GM23248 (cell line): ENCODE measurements at places on chromosomes 13 and 19.

DNA sequence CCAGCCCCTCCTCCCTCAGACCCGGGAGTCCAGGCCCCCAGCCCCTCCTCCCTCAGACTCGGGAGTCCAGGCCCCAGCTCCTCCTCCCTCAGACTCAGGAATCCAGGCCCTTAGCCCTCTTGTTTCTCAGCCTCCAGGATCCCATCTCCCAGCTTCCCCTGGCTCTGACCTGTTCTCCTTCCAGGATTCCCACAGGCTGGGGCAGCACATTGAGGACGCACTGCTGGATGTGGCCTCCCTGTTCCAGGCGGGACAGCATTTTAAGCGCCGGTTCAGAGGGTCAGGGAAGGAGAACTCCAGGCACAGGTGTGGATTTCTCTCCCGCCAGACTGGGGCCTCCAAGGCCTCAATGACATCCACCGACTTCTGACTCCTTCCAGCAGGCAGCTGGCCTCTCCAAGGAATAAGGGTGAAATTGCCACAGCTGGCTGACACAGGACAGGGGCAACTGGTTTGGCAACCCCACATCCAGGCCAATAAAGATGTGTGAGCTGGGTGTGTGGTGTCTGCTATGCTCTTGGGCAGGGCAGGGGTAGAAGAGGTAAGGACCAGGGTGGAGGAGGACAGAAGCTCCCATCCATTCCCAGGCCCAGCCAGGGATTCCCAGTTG lies 22.4 kb downstream of the CPT1C start:
- no peak for DNase-seq

GRCh38 chr19:55179606-55180484 lies at the start of gene SYT5:
Gene SYT5 (minus strand): TSS chr19:55180289. CDS start chr19:55179041, 1,248 bp downstream.
- peak; percentile 59 for DNase-seq

DNA sequence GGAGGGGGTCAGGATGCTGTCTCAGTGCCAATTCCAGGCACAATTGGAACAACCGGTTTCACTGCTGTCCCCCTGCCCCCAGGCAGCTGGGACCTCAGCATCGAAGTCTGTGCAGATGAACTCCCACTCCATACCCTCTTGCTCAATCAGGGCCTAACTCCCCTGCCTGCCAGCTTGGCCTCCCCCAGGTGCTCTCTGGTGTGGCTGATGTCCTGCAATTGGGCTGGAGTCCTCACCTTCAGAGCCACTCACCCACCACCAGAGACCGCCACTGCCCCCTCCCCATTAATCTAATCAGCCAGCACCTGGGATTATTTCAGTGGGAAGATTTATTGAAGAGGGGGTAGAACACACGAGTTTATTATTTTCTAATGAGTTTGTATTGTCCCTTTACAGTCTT lies 118.8 kb downstream of the MIPEP start:
- no peak for DNase-seq

GRCh38 chr13:58300974-58301681 lies 669.6 kb downstream of the PCDH17 start:
- no peak for DNase-seq

GRCh38 chr19:6103894-6104293 lies 6.4 kb downstream of the RFX2 start:
- DNase-seq: peak; percentile 34

GRCh38 chr19:10808937-10809649 lies 26.9 kb downstream of the TMED1 start:
- peak; percentile 46 for DNase-seq

GRCh38 chr19:7078008-7078407 lies 8.5 kb downstream of the ZNF557 start:
- DNase-seq: peak; percentile 30

DNA sequence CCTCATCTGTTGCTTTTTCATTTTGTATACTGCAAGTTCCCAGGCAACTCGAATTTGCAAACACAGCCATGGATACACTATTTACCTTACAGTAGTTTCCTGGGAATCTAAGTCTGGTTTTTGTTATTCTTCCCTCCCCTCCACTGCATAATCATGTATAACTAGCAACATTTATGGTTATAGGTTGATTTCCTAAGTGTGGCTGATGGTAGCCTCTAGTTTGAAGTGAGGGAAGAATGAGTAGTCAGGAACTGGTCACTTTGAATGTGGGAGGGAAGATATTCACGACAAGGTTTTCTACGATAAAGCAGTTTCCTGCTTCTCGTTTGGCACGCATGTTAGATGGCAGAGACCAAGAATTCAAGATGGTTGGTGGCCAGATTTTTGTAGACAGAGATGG lies at the start of gene KCNRG:
KCNRG (plus strand) TSS at position 187 of the 400 bp plus-strand sequence; CDS start at position 237, 50 bp downstream.
- DNase-seq: peak; percentile 62

DNA sequence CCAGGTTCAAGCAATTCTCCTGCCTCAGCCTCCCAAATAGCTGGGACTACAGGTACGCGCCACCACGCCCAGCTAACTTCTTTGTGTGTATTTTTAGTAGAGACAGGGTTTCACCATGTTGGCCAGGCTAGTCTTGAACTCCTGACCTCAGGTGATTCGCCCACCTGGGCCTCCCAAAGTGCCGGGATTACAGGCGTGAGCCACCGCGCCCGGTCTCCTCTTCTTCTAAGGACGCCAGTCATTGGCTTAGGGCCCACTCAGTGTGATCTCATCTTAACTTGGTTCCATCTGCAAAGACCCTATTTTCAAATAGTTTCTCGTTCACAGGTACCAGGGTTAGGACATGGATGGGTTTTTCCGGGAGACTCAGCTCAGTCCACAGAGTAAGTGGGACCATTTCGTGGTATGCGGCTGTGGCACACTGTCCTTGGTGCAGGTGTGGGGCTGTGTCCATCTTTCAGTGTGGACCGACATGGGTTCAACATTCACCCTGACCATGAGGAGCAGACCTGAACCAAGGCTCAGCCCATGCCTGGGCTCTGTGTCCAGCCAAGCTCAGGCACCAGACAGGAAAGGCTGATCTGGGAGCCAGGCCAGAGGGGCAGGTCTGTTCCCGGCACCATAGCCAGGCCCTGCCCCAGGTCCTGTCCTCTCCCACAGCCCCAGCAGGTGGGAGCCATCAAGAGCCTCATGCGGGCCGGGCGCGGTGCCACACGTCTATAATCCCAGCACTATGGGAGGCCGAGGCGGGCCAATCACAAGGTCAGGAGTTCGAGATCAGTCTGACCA lies 2.8 kb upstream of the MKNK2 start:
- DNase-seq: no peak

DNA sequence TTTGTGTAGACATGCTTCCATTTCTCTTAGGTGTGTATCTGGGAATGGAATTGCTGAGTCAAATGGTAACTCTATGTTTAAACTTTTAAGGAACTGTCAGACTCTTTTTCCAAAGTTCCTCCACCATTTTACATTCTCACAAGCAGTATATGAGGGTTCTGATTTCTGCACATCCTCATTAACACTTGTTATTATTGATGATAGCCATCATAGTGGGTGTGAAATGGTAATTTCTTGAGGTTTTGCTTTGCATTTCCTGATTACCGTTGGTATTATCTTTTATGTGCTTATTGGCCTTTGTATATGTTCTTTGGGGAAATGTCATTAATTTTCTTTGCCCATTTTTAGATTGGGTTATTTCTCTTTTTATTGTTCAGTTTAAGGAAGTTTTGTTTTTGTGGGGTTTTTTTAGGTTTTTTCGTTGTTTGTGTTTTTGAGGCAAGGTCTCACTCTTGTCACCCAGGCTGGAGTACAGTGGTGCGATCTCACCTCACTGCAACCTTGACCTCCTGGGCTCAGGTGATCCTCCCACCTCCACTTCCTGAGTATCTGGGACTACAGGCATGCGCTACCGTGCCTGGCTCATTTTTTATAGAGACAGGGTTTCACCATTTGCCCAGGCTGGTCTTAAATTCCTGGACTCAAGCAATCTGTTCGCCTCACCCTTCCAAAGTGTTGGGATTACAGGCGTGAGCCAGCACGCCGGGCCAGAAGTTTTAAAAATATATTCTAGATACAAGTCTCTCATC lies 34.3 kb downstream of the NAA16 start:
- DNase-seq: no peak

- no peak for DNase-seq
These were observed 1874.1 kb upstream of the PRR20A start for GRCh38 chr13:55266644-55267043.

DNA sequence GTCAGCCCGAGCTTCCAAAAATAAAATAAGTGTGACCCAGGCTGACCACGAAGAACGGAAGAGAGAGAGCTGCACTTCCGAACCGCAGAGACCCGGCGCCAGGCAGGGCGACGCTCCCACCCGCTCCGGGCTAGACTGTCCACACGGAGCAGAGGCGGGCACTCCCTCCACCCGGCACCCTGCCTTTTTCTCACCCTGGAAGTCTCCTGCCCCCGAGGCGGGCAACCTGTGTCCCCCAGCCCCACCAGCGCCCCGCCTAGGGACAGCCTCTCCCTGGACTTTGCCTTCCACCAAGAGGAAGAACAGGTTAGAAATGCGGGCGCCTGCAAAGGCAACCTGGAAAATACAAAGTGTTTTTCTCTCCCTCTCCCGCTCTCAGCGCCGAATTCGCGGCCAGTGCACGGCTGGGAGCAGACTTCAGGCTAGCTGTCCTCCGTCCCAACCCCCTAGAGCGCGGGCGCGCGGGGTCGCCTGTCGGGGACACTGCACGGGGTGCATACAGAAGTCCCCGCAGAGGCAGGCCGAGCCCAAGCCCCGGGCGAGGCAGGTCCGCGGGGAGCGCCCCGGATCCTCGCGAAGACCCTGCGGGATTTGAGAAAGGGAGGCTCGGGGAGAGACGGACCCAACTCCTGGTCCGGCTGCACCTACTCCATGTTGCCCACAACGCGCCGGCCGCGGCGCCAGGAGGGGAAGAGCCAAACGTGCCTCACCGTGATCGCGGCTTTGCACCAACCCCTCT lies 845 bp downstream of the SPRY2 start:
- peak; percentile 75 for DNase-seq

GRCh38 chr13:62337109-62337880 lies 921.6 kb upstream of the PCDH20 start:
- DNase-seq: no peak
